Mammary epithelial cell (primary cell): ENCODE measurements at places on chromosomes 11 and 22. TPM values are rescaled to one million over a fixed set of nuclear protein-coding genes. Genes with fewer than 3 reads are reported as not detected.

DNA sequence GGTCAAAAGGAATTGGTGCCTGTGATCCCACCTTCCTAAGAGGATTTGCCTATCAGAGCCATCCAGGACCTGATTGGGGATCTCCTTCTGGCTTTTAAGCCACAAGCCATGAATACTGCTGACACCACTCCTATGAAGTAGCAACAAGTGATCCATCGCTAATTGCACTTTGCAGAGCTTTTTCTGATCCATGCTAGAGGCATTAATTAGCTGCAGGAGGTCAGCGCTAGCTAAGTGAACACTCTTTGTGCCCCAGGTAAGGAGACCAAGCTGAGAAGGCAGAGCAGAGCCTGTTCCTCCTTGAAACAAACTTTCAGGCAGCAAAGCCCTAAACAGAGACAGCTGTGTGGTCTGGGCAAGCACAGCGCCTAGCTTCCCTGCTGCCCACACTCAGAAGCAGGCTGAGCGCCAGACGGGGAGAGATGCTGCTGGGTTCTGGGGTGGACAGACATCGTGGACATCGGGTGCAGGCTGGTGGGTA, 122.2 kb downstream of the ABTB2 start:
- no peak for DNase-seq

DNA sequence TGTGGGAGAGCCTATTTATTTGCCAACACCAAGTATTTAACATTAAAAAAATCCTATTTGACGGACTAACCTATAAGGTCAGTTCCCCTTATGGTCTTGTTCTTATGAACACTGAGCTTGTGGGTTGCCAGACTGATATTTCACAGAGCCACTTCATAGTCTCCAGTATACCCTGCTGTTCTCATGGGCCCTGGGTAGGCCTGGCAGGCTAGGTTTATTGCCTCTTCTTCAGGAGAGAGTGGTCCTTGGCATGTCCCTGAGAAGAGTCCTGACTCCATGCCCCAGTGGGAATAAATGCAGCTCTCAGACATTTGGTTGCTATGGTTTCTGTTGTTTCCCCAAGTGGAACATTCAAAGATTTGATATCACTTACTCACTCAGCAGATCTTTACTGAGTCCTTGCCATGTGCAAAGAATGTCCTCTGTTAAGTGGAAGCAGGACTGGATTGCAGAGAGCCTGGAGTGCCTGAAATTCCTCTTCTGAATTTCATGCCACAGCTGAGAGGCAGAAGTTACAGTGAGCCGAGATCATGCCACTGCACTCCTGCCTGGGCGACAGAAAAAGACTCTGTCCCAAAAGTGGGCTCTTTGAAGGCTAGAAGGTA, 15.7 kb downstream of the SLC5A1 start:
- DNase-seq, result no peak

- DNase-seq, result peak; percentile 48
These were observed 874 bp downstream of the ZFTA start for GRCh38 chr11:63767565-63768236.

DNA sequence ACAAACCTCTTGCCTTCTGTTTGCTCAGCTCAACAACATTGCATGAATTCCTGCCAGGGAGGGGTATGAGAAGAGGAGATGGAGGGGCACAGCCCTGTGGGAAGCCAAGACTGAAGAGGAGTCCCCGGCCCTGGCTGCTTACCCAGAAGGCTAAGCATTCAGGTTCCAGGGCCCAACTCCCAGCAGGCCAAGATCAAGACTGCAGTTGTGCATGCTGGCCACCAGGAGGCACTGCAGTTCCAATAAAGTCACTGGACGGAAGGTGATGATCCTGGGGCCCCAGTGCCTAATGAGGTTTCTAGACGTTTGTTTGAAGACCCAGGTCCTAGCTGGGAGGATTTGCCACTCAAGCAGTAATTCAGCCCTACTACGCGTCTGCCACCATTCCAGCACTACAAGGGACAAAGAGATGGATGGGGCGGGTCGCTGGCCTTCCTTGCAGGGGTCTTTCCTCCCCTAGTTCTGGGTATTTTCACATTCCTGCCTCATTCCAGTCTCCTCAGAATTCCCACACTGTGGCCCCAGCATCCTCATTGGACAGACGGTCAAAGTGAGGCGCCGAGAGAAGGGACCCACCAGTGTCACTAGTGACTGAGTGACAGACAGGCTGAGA, 23.6 kb downstream of the ALX4 start:
- DNase-seq, result peak; percentile 44

EXPH5 gene
- 2.8 TPM for polyA plus RNA-seq

MIOX gene
- not detected for polyA plus RNA-seq

DNA sequence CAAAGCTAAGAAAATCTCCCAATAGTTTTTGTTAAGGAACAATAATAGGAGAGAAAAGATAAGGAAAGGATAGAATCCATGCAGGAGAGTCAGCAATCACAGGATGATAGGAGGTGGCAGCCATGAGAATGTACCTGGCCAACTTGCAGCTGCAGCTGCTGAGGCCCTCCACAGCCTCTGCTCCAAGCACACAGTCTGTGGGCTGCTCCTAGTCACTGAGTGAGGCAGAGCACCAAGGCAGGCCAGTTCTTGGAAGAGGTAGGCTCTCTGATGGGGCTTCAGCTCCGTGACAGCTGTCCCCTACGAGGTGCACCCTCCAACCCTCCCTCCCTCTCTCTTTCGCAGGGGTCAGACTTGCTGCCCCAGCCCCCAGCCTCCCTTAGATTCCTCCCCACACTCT, 5.5 kb upstream of the KCNJ1 start:
- no peak for DNase-seq

- DNase-seq, result no peak
These were observed 24.8 kb downstream of the RNF169 start for GRCh38 chr11:74773476-74773875.

GRCh38 chr11:13262096-13262495, 15.5 kb upstream of the BMAL1 start:
- peak; percentile 21 for DNase-seq

TBX10 gene
- polyA plus RNA-seq, result not detected

CD3D gene
- not detected for polyA plus RNA-seq

DNA sequence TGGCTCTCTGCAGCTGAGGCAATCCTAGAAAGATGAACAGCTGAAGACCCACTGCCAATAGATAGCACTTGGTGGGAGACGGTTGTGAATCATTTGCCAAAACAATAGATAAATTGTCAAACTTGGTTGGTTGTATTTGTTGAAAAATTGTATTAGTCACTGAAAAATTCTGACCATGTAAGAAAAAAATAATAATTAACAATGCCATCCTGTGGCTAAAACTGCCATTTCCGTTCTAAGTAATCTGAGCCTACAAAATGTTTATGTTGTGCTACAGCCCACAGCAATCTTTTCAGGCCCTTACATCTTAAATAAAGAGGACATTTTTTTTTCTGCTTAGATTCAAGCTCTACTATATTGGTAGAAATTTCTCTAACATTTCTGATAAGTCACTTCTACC, 103.2 kb upstream of the ANO3 start:
- DNase-seq, result no peak

DNA sequence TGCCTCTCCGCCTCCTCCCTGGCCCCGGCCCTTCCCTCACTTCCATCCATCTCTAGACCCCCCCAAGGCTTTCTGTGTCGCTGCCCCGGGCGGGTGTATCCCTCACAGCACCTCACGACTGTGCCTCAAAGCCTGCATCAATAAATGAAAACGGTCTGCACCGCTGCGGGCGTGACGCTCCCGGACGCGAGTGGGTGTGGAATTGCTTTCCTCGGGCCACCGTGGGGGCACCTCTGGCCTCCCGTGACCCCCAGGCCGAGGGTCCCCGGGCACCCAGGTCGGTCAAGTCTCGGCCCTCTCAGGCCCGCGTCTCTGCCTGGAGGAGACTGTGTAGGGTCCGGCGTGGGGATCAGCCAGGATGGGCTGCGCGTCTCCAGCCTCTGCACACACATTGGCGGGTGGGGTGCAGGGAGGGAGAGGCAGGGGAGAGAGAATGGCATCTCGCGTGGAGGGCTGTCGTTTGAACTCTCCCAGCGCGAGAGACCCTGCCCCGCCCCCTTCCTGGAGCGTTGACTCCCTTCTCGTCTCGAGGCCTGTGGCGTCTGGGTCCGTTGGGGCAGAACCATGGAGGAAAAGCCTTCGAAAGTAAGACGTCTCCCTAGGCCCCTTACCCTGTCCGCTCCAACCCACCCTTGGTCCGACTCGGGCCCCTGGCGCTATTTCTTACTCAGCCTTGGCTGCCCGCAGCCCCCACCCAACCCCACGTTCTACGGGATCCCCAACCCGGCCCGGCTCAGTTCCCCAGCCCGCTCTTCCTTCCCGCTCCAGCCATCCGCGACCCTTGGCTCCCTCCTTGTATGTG, at the start of gene CATSPERZ:
TSS of gene CATSPERZ (plus strand) at position 512 of the 802 bp plus-strand sequence. CDS start at position 565, 53 bp downstream.
- DNase-seq, result no peak

DNA sequence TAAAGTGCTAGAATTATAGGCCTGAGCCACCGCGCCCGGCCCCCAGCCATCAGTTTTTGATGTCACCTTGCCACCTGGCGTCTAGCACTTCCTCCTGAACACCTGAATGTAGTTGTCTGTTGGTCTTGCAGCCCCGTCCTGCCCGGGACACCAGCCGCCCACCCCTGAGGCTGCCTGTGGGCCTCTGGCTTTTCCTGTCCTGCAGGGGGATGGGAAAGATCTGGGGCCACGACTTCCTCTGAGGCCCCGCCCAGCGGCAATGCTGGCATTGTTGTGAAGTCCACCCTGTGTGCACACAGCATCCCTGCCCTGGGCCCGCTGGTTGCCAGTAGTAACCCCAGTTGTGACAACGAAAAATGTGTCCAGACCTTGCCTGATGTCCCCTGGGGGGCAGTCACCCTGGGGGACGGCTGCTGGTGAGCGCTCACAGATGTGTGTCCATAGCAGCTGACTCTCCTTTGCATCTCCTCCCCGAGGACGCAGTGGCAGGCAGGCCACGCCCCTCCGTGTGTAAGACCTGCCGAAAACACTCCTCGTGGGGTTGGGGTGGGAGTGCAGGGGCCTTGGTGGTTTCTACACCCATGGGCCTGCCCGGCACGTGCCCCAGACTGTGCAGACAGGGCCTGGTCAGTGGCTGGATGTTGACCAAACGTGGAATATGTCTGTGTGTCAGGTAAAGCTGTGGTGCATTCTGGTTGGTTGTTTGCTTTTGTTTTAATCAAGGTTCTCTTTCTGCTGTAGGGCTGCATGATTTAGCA, 6.8 kb downstream of the SELENOO start:
- no peak for DNase-seq

DNA sequence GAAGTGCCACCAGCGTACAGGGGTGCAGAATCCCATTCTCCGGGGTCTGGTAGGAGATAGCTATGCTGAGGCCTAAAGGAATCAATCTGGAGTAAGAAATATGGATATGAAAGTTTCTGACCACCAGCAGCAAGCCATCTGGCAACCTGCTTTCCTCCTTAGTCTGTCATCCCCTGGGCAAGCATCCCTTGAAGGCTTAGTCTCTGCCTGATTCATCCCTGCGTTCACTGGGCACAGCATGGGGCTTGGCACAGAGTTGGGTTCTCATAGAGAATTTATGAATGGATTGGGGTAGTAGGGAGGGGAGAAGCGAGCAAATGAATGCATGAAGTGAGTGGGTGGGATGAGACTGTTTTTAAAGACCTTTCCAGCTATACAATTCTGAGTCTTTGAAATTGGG, 85.8 kb upstream of the NARS2 start:
- no peak for DNase-seq

OR6T1 gene
- 0.08 TPM for polyA plus RNA-seq

- peak; percentile 78 for DNase-seq
These were observed at the start of gene AP5B1 for GRCh38 chr11:65780770-65781151. AP5B1 (minus strand) TSS chr11:65780976; CDS start chr11:65780591, 385 bp downstream.

A4GALT gene
- polyA plus RNA-seq, result 3.7 TPM

VSIG10L2 gene
- polyA plus RNA-seq, result not detected

DNA sequence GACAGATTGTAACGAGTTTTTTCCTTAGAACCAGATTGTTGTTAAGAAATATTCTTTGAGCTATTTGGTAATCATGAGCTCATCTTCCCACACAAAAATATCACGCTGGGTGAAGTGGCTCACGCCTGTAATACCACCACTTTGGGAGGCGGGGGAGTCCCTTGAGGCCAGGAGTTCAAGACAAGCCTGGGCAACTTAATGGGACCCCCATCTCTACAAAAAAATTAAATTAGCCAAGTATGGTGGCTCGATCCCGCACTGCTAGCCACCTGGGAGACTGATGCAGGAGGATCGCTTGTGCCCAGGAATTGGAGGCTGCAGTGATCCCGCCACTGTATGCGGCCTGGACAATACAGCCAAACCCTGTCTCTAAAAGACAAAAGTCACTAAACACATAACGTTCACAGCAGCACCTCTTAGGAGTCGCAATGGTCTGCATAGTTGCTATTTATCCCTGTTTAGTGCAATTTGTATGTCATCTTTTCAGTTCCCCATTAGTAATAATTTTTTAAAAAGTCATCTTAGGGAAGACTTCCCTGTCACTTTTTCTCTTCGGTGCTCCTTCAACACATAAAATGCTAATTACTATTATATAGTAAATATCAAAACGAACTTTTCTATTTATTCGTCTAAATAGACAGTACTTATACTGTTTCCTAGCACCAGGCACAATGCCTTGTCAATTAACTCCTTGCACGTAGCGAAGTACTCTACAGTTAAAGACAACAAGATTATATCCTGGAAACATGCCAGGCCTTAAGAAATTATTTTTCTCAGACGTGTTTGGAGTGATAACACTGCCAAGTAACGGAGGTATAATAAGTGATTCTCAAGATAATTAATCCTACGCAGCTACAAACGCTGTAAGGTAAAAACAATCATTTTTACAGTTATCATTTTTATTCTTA, 1.1 kb downstream of the ST13 start:
- DNase-seq, result peak; percentile 35

GRCh38 chr22:48899523-48900326, 927.9 kb downstream of the BRD1 start:
- DNase-seq, result no peak
